NCI-H524 (cell line): ENCODE measurements at places on chromosomes 5 and 9.

DNA sequence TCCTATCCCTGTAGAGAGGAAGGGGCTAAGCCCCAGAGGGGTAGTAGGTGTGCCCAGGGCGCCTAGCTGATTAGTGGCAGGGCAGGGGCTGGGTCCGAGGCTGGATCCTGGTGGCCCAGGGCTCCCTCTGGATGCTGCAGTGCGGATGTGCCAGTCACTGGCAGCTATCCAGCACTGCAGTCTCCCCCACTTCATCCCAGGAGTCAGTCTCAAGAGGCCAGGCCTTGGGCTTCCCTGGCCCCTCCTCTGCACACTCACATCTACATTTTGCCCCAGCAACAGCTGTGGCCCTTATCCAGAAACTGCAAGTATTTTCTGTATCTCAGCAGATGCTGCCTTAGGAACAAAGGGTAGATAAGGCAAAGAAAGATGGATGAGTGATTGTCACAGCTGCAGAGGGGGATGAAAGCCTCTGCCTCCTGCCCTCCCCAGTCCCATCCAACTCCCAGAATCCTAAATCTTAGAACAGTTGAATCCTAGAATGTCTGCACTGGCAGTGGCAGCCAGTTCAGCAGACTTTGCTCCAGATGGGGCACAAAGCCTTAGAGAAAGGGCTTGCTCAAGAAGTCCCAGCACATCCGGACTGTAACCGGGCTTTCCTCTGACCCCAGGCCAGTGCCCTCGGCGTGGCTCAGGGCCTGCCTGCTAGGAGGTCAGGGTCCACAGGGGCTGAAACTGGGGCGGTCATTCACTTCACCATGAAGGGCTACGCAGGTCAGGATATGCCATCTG, 1.6 kb downstream of the ANXA6 start:
- DNase-seq, result peak; percentile 97

- DNase-seq, result no peak
Observed at GRCh38 chr5:137858223-137858916, 9.3 kb upstream of the MYOT start.

DNA sequence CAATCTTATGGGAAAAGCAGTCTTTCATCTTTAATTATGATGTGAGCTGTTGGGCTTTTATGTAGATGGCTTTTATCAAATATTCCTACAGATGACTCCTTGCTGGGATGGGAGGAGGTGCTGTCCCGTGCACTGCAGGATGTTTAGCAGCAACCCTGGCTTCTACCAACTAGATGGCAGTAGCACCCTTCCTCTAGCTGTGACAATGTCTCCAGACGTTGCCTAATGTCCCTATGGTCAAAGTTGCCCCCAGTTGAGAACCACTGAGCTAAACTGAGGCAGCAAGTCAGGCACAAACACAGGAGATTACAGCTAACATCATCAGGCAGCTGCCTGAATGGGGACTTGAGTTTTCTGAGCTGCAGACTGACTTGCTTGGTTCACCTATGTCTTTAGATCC, 401.9 kb upstream of the PDE4D start:
- peak; percentile 37 for DNase-seq

- no peak for DNase-seq
Observed at GRCh38 chr5:139636975-139637408, 11.2 kb upstream of the CXXC5 start.

DNA sequence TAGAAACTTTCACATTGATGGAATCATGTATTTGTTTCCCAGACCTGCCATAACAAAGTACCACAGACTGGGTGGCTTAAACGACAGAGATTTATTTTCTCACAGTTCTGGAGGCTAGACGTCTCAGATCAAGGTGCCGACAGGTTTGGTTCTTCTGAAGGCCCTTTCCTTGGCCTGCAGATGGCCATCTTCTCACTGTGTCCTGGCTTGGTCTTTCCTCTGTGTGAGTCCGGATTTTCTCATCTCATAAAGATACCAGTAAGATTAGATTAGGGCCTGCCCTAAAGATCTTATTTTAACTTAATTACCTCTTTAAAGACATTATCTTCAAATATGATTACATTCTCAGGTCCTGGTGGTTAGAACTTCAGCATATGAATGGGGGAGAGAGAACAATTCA, 5.8 kb downstream of the USP20 start:
- DNase-seq, result no peak

- no peak for DNase-seq
Observed at GRCh38 chr5:143648696-143649095, 163.3 kb upstream of the HMHB1 start.

GRCh38 chr9:22343218-22343611, 103.4 kb upstream of the DMRTA1 start:
- DNase-seq, result peak; percentile 81

DNA sequence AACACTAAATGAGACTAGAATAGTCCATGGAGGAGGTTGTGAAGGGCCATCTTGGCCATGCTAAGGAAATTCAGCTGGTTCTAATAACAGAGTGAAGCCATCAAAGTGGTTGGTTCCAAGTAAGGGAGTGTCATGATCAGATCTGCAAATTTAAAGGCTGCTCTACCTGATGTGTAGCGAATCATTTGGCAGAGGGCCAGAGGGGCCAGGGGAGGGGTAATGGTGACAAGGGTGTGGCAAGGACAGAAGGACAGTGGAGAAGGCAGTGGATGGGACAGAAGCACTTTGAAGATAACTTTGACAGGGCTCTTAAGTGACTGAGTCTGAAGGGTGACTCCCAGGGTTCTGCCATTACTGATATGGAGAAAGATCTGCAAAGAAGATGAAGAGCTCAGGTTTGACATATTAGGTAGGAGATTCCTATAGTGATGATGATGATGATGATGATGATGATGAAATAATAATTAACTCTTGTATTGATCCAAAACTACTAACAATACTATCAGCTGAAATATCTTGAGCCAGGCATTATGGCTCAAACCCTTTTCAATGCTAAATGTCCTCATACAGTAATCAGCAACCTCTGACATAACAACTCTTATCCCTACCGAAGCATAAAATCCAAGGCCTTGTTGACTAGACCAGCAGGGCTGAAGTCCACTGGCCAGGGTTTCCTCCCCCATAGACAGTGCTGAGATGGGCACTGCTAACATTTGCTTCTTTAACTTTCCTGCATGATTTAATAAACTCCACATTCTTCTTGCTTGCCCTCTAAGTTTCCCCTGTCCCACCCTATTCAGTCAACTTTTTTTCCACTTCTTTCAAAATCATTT, 20.0 kb downstream of the KIAA1191 start:
- DNase-seq, result no peak
